Pulmonary artery endothelial cell (primary cell): ENCODE measurements at places on chromosomes 4 and X. TPM values are rescaled to one million over a fixed set of nuclear protein-coding genes. Genes with fewer than 3 reads are reported as not detected.

GRCh38 chr4:118787844-118788380 lies 48.0 kb downstream of the SEC24D start:
- DNase-seq, result no peak

DNA sequence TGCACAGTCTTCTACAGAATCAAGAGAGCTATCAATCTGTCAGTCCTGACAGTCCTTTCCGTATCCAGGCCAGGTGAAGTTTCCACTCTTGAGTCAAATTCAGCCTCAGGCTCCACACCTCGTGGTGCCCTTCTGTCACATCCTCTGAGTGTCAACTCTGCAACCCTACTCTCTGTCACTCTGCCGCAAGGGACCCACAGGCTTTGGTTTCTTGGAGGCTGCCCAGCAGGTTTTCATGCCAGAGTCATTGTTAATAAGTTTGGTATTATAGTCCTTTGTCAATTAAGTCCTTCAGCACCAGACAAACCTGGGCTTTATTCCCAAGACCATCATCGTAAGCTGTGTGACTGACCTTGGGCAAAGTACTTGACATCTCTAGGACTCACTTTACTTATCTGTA lies 83.4 kb upstream of the KLHL13 start:
- no peak for DNase-seq

DNA sequence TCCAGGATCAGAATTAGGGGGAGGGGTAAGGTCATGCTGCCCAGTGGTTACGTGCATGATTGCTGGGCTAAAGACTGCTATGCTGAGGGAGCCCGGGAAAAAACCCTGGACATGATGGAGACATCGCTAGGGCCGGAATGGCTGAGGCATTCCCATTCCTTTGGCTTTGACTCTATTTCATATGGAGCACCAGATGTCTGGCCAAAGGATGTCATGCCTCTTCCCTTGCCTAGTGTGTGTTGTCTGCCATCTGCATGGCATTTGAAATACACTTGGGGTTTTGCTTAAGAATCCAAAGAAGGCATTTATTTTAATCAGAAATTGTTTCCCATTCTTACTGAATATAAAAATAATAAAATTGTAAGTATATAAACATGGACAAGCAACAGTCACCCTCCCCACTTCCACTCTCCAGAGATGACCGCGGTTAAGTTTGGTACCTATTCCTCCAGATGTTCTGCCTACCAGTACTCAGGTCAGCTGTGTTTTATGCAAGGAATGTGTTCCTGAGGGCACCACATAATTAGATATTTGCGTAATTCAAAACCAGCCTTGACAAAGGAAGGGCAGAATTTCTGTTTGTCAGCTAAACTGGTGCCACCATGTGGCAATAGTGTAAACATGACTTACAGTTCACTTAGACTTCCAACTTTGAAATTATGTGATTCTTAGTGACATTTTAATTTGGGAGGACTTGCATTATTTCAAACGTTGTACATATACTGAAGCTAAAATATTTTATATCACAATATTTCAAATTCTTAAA lies 105.9 kb downstream of the CT47B1 start:
- peak; percentile 29 for DNase-seq

DNA sequence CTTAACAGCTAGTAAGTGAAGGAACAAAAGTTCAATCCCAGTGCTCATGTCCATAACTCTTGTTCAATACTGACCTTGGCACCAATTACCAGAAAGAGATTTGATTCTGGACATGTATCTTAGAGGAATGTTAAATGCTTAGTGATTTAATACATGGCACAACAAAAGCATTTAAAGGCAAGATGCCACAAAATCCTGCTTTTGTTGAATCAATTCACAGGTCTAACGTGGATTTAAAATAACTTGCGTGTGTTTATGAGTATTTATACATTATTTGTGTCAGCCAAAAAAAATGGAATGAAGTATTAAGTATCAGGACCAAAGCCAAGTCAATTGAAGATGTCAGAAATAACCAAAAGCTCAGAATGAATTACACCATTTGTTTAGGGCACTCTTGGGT lies 85.4 kb upstream of the GIMD1 start:
- no peak for DNase-seq

DNA sequence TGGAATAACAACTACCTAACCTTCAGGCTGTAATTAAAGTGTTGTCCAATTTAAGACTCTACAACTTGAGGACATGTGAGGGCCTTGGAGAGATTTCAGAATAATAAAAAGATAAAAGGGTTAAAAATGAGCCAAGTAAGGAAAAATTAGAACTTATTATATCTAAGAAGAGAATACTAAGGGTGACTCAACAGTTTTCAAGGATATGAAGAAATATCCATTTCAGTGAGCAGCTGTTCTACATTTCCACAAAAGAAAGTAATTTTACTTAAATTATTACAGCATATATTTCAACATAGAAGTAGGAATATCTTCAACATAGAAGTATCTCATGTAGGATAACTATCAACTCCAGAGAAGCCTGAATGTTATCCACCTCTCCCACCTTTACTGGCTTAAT lies 11.3 kb downstream of the SNX12 start:
- no peak for DNase-seq

GRCh38 chrX:149831473-149831872 lies 49.5 kb upstream of the MAGEA8 start:
- DNase-seq, result no peak

GRCh38 chr4:103996637-103997036 lies 276.9 kb upstream of the TACR3 start:
- no peak for DNase-seq

DNA sequence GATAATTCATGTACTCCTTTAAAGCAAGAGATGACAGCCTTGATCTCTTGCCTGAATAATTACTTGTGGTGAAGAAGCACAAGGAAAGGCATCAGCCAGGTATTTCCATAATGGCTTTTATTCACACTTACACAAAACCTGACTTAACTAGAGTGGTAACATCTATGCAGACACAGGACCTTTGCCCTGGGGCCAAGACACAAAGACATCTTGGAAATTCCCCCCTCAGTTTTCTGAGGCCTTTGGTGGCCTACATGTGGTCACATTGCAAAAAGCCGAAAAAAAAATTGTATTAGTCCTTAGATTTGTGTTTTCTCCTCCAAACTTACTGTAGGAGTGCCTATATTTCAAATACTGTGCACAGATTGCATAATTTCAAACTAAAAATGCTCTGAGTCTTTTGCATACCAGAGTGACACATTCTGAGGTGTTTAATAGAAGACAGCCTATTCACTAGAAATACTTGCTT lies 172.4 kb downstream of the PDGFC start:
- no peak for DNase-seq

GRCh38 chr4:53514509-53514908 lies 76.8 kb downstream of the LNX1 start:
- no peak for DNase-seq

DNA sequence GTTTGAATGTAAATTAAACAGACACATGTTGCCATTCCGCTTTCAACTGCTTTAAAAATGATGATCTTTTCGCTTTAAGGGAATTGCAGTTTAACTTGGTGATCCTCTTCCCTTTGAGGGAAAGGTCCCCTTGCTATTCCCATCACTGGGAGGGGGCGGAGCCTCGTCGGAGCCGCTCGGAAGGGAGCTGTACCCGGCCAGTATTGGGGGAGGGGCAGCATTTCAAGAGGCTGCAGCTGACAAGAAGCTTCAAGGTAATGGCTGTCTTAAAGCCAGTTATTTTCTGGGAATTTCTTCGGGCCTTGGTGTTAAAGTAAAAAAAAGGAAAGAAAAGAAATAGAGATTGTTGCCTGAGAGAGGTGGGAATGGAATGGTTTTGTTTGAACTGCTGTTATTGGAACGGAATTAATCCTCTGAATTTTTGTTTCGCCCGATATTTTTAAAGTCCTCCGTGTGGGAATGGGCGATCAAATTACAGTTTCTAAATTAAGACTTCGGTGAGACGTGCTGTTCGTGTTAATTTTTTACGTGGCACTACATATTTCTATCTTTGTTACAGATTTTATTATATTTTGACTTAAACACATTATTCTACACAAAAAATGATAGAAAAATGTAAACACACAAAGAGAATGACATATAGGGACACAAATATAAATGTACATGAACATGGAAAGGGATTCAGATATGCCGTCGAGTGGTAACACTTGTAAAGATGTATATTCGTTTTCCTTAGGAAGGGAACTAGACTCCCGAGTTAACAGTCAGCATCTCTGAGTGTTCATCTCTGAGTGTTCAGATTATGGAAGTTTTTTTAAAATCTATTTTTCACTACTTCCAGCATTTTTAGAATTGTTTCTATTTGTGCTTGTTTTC lies 9.2 kb downstream of the PWWP3B start:
- DNase-seq, result no peak

- DNase-seq, result no peak
These were observed 1537.0 kb downstream of the C4orf33 start for GRCh38 chr4:130632731-130633604.

GRCh38 chr4:109962401-109962800 lies 49.7 kb downstream of the EGF start:
- no peak for DNase-seq

GRCh38 chr4:186487726-186488125 lies 67.6 kb downstream of the MTNR1A start:
- no peak for DNase-seq

DNA sequence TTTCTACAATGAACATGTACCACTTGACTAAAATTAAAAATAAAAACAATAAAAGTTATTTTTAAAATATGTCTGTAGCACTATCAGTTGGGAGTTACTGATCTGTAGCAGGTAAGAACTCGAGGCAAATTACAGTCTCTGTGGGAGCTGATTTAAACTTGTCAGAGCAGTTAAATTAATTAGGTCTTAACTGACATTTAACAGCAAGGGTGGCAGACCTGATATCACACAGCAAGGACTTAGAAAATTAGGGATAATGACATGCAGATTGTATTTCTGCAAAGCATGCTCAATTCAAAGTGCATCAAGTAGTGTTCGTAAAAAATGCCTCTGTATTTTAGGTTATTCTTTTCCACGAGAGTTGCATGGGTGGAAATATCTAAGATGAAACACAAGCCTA lies 208.9 kb downstream of the SPATA18 start:
- no peak for DNase-seq

DNA sequence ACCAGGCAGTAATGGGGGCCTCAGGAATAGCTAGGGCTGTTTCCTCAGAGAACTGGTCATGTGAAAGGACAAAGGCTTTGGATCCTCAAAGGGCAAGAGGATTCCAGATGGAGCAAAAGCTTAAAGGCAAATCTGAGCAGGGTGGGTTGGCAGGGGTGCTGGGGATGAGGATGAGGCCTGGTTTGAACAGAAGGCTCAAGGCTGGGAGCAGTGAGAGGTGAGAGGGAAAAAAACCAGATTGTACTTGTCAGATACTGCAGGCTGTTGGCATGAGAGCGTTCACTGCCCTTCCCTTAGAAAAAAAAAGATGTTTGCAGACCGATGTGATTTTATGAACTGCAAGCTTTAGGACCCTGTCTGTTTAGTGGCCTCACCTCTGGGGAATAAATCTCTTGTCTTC lies 75.3 kb upstream of the PLAC1 start:
- DNase-seq, result no peak

GRCh38 chr4:91065117-91065516 lies 937.9 kb downstream of the CCSER1 start:
- DNase-seq, result no peak

- DNase-seq, result no peak
These were observed 39.4 kb downstream of the PPM1K start for GRCh38 chr4:88244816-88245579.

DNA sequence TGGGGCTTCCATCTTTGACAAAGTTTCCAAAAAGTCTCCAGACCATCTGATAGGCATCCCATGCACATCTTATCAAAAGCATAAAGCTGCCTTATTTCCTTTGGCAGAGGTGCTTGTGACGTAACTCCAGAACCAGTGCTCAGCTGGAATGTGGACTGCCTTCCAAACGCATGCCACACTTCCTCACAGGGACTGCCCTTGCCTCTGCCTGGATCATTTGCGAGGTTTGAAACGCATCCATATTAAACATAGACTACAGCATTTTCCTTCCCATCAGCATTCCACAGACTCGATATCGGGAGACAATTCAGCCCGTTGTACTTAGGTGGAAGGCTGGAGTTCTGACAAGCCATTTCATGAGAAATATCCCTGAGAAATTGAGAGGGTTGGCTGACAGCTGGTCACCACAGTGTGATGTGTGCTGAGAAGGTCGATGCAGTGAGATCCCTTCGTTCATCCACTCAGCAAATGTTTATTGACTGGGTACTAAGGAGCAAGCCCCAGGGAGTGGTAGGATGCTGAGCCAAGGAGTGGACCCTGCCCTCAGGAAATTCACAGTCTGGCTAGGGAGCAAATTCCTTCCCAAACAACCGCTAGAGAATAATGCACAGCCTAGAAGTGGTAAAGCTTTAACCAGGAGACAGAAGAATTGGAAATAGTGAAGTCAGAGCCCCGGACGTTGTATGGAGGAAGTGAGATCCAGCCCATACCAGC lies 376.0 kb downstream of the BCOR start:
- DNase-seq, result no peak

- DNase-seq, result no peak
These were observed 14.3 kb upstream of the FGFR3 start for GRCh38 chr4:1778642-1779392.

- DNase-seq, result no peak
These were observed 18.6 kb upstream of the NR0B1 start for GRCh38 chrX:30327762-30328161.

GRCh38 chr4:134401798-134402197 lies 200.2 kb upstream of the PABPC4L start:
- no peak for DNase-seq

DNA sequence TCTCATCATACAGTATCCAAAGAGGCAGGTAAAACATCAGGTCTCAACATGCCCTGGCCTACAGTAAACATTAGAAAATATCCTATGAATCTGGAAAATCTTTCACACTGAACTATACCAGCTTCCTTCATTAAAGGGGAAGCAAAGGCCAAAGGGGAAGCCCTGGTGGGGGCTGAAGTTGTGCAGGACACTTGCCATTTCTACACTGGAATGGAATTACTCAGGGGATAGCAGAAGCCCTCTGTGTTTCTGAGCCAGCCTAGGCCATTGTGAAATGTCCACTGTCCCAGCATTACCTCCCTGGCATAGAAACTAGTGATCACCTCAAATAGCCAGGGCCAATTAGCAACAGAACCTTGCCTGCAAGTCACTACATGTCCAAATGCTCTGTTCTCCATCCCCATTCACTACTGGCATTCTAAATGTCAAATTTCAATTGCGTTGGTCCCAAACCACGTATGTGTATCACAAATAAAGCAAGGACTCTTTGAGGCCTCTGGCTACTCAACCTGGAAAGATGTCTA lies 429.9 kb downstream of the AFF2 start:
- no peak for DNase-seq

- DNase-seq, result no peak
These were observed 519.5 kb downstream of the FGF13 start for GRCh38 chrX:138191998-138192397.

- DNase-seq, result no peak
These were observed 597.1 kb downstream of the MID1IP1 start for GRCh38 chrX:39398215-39398962.

Gene PNMA6F
- not detected in 2 replicates for total RNA-seq

Gene TRIML1
- total RNA-seq, result not detected in 2 replicates

Gene CT47C1
- total RNA-seq, result not detected in 2 replicates

Gene NR3C2
- total RNA-seq, result 6.8 and 7.6 TPM in 2 replicates

Gene F8A1
- total RNA-seq, result 2.0 and 2.8 TPM in 2 replicates

Gene SOX3
- total RNA-seq, result not detected in 2 replicates

Gene CACNA1F
- total RNA-seq, result not detected in 2 replicates
